ENCODE measurements at places on chromosomes 12 and 14.

DNA sequence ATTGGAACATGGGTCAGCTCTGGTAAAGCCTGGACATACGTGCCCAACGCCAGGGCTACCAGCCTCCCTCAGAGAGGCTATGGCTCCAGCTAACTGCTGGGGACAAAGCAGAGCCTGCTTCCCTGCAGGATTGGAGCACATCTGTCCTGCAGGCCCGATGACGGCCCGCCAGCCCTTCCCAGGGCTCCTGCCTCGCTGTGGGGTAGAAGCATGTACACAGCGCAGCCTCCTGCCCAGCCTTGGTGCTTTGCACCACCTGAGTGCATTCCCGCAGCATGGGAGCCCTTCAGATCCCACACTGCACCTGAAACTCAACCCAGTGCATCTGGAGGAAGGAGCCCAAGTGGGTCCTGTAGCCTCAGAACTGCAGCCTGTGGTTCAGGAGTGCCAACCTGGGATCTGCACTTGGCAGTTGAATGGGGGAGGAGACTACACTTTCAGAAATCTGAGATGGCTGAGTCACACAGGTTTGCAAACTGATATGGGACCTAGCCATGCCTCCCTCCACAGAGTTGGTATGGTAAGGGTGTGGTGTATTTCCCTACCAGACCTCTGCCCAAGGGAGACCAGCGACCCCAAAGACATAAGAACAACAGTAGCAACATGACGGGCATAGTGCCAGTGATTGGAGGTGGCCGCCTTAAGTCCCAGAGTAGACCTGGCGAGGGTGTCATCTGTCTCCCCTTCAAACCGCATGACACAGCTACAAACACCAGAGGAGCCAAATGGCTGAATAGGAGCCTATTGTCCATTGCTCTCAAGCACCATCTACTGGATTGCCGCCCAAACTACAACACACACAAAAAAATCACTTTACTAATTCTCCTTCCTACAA lies 273.9 kb upstream of the MIS18BP1 start:
- DNase-seq = peak; percentile 75

DNA sequence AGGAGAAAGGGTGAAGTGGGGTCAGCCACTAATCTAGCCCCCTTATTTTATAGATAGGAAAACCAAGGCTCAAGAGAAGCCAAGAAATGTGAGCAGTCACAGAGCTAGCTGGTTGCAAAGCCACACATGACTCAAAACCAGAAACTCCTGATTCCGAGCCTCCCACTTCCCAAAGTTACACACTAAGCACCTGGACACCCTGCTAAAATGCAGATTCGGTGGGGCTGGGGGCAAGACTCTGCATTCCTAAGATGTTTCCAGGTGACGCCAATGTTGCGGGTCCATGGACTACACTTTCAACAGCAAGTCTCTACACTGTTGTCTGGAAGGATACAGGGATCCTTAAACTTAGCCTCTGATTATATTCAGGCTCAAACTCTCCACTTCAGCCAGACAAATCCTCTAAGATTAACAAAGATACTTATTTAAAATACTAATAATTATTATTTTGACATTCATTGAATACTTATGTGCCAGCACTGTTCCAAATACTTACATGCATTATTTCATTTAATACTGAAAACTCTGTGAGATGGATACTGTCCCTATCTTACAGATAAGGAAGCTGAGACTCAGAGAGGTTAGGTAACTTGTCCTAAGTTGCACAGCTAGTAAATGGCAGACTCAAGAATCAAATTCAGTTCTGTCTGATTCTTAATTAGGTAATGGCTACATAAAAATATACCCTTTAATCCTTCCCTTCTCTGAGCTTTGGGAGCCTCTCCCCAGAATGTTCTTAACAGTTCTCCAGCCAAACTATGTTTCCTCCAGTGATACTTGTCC lies 81.4 kb downstream of the CRACR2A start:
- no peak for DNase-seq

GRCh38 chr12:111819191-111820158 lies 22.6 kb upstream of the MAPKAPK5 start:
- DNase-seq = no peak

DNA sequence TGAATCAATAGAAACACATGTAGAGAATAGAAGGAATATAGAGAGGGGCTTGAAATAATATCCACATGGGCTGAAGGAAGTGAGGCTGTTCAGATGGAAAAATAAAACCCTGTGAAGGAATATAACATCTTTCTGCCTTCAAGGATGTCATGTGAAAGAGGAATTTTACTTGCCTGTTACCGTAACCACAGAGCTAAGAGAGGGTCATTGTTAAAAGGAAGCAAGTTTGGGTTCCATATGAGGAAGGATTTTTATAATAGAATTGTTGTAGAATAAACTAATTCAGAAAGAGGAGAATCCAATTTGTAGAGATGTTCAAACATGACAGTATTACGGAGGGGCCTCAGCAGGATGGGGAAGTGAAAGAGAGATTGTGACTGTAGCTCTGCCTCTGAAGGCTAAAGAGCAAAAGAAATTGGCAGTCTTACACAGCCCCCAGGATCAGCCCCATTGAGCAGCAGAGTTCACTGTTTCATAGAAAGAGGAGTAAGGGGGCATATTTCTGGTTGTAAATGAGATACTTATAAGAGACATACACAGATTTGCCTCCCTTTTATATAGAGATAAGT lies 41.8 kb upstream of the PTPRR start:
- DNase-seq = no peak

GRCh38 chr14:47675466-47676314 lies at the start of gene MDGA2:
Gene MDGA2, minus strand, starts transcription at chr14:47675605.
- DNase-seq = peak; percentile 82

DNA sequence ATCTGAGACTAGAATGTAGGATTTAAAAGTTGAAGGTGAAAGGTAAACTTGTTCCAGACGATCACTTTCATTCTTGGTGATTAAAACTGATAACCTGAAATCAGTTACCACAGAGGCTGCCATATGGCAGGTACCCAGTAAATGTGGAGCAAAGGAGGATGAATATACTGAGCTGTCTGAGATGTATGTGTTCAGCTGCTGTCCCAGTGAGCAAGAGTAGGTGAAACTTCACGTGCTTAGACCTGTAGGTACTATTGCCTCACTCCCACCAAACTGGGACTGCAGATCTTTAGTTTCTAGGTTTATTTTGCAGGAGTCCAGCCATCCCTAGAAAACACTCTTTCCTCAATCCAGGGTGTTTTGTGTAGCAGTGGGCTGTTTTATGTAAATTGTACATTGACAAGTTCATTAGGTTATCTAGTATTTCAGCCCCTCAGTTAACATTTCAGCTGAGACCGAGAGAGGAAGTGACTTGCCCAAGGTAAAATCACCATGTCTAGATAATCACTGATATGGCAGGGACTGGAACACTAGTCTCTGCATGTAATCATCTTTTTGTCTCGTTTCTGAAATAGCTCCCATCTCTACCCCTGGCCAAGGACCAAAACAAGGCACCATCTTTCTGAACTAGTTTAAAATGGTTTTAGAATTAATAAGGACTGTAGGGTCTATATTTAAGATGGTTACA lies 62.7 kb downstream of the ATG14 start:
- DNase-seq = no peak

DNA sequence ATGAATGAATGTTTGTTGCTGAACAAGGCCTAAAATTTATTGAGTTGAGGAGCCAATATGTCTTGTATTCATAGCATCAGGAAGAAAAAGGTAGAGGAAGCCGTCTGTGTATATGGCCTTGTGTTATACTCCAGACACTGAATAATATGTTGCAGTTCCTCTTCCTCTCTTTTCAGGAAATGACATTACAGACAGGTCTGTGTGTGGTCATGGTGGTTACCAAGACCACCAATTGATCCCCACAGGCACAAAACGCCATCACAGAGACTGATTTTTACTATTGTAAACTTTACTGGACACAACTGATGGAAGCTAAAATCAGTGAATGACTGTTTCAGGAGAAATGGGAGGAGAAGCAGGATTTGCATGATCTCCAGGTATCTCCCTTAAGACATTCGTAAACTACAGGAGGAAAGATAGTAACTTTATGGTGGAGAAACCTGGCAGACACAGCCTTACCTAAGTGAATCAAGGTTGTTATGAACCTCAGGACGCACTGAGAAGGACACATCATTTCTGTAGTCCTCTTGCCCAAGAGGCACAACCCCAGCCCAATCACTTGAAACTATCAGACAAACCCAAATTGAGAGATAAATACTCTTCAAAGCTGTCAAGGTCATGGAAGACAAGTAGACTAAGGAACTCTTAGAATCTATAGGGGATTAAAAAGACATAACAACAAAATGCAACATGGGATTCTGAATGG lies 334.1 kb upstream of the RGS6 start:
- DNase-seq = no peak

DNA sequence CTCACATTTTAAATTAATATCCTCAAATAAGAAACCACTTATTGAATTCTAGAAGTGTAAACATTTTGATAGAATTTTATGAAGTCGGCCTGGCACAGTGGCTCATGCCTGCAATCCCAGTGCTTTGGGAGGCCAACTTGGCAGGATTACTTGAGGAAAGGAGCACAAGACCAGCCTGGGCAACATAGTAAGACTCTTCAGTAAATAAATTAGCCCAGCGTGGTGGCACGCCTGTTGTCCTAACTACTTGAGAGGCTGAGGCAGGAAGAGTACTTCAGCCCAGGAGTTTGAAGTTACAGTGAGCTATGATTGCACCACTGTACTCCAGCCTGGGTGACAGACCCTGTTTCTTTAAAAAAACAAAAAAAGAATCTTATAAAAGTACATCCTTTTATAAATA lies 8.9 kb upstream of the ZNF410 start:
- DNase-seq = no peak

- no peak for DNase-seq
Observed at GRCh38 chr14:85865701-85866100, 335.8 kb downstream of the FLRT2 start.

DNA sequence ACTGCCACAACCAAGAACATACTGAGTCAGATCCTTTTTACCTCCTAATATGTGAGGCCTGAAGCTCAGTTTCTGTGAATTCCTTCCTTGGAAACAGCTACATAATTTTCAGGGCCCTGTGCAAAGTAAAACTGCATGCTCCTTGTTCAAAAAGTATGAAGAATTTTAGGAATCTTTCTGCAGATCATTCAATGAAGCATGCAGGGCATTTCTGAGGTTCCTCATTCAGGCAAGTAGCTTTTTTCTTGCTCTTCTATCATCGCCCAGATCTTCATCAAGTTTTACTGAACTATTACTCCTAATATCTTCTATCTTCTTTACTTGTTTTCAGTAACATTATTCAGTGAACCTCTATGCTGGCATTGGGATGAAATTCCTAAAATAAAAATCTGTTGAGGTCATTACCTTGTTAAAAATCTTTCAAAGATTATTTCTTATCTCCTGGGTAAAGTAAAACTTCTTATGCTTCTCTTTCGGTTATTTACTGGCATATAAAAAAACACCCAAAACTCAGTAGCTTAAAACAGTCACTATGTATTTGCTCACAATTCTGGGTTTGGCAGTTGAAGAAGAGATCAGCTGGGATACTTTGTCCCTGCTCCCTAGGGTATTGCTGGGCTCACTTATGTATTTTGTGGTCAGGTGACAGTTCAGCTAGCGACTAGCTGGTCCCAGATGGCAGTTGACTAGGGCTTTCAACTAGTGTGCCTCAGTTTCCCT lies 42.6 kb upstream of the KRR1 start:
- DNase-seq = no peak

GRCh38 chr12:64218597-64218996 lies 3.5 kb downstream of the KICS2 start:
- DNase-seq = no peak

DNA sequence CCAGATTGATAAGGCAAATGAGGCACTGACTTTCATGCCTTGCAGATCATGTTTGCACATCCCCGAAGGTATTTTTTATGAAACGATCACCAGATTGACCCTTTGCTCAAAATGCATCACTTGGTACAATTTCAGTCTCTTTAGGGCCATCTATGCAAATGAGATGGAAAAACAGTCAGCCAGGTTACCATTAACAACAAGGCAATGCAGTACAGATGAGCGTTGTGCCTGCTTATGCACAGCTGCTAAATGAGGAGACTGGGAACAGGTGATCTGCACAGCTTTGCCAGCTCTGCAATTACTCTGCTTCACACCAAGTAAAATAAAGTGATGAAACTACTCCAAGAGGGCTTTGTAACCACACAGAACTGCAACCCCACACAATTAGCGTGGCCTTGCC lies 26.1 kb upstream of the PLEKHG7 start:
- DNase-seq = no peak

DNA sequence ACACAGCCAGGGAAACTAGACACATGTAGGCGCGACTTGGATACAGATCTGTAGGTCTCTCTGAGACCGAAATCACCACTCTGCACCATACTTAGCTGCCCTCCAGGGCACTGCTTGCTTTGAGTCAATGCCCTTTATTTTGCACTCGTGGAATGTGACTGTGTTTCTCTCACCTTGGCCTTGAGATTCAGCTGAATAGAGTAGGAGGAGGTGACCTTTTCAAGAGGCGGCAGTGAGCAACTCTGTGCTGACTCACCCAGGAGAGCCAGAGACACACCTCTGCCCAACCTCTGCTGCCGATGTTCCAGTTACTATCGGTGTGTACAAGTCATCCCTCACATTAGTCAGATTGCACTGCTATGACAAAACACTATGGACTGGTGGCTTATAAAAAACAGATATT lies 583.4 kb downstream of the VRK1 start:
- DNase-seq = no peak

GRCh38 chr14:104582662-104583061 lies 3.1 kb downstream of the C14orf180 start:
- DNase-seq = no peak

- DNase-seq = no peak
Observed at GRCh38 chr14:33857650-33858049, 93.2 kb downstream of the EGLN3 start.

DNA sequence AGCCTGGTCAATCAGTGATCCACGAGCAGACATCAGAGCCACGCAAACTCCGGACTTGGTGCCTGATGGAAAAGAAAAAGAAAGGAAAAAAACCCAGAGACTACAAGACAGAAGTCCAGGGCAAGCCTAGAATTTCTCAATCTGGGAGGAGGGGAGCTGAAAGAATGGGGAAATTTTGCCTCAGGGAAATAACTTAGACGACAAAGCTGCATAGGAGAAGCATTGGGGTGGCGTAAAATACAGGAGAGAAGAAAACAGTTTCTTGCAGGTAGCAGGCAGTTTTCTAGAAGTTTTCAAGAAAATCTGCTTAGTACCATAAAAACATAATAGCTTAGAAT lies 2.6 kb upstream of the SLC11A2 start:
- DNase-seq = no peak
